ENCODE measurements at places on chromosomes 4 and X. TPM values are rescaled to one million over a fixed set of nuclear protein-coding genes. Genes with fewer than 3 reads are reported as not detected.

CAPN6 gene
- 96.5 TPM for total RNA-seq

SYTL5 gene
- total RNA-seq = 9.7 TPM

N4BP2 gene
- total RNA-seq = 50.5 TPM

FGA gene
- 18.2 TPM for total RNA-seq

TASL gene
- total RNA-seq = not detected

PTPN13 gene
- total RNA-seq = 63.1 TPM

RAI2 gene
- 7.2 TPM for total RNA-seq

CDX4 gene
- total RNA-seq = not detected

- peaks cover 29% of the 10 kb centered on the region for H3K27me3 ChIP-seq
- no peak for DNase-seq
- H3K36me3 ChIP-seq = no peaks in the 10 kb centered on the region
These were observed 7.3 kb downstream of the CFAP99 start for GRCh38 chr4:2426069-2426397.

DNA sequence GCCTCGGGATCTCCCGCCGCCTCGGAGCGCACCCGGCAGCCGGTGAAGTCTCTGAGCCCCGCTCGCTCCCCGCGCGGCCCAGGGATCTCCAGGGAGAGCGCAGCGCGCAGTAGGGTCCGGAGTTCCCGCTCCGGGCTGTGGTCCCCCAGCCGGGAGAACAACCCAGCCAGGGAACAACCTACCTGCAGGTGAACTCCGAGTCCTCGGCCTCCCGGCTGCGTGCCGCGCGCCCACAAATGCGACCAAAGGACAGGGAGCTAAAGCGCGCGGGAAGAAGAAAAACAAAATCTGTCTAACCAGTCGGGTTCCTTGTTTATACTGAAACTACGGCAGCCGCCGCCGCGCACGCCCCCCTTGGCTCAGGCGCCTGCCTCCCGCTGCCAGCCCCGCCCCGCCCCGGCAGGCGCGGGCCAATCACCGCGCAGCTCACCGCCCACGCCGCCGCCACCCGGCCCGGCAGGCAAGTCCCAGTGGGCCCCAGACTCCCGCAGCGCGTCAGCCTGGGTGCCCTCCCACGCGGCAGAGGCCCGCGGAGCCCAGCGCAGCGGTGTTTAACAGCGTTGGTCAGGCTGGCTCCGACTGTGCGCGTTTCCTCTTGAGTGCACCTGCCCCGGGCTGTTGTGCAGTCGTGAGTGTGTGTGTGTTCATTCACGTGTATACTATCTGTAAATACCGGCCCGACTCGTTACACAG lies at the start of gene RASGEF1B:
RASGEF1B (minus strand) TSS at position 320 of the 693 bp plus-strand sequence. CDS start 12,399 bp downstream, outside the sequence.
- no peaks in the 10 kb centered on the region for H3K36me3 ChIP-seq
- no peaks in the 10 kb centered on the region for H3K27me3 ChIP-seq
- peaks cover 31% of the 10 kb centered on the region for H3K4me1 ChIP-seq
- H3K4me3 ChIP-seq = peak within 1 kb of the TSS; percentile 82
- H3K27ac ChIP-seq = peak within 1 kb of the TSS; percentile 97
- DNase-seq = peak; percentile 69

DNA sequence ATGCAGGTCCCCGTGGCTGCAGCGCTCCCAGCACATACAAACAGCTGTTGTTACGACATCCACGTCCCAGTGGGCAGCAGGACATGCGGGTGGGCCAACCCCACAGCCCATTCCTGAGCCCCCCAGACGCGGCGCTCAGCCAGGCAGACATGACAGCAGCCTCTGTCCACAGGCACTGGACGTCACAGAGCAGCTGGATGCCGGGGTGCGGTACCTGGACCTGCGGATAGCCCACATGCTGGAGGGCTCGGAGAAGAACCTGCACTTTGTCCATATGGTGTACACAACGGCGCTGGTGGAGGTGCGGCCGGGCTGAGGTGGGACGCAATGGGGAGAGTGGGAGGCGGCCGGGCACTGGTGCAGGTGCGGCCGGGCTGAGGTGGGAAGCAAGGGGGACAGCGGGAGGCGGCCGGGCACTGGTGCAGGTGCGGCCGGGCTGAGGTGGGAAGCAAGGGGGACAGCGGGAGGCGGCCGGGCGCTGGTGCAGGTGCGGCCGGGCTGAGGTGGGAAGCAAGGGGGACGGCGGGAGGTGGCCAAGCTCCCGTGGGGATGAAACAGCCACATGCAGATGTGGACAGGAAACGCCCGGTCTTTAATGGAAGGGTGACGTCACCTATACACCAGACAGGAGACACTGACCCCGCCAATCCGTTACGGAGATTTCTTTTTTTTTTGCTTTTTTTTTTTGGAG lies 9.4 kb downstream of the PLCXD1 start:
- H3K4me3 ChIP-seq = no peak overlapping the region
- H3K27me3 ChIP-seq = no peaks in the 10 kb centered on the region
- H3K4me1 ChIP-seq = no peaks in the 10 kb centered on the region
- H3K36me3 ChIP-seq = peaks cover 26% of the 10 kb centered on the region
- DNase-seq = no peak

GRCh38 chrX:119067023-119067739 lies 5.6 kb upstream of the CT47C1 start:
- H3K27me3 ChIP-seq = no peaks in the 10 kb centered on the region
- DNase-seq = peak; percentile 21
- no peaks in the 10 kb centered on the region for H3K36me3 ChIP-seq

GRCh38 chr4:110586131-110586850 lies 36.6 kb downstream of the PITX2 start:
- no peak for DNase-seq
- no peak overlapping the region for H3K4me3 ChIP-seq
- no peaks in the 10 kb centered on the region for H3K4me1 ChIP-seq

- H3K36me3 ChIP-seq = no peaks in the 10 kb centered on the region
- no peak overlapping the region for H3K4me3 ChIP-seq
- DNase-seq = no peak
- H3K4me1 ChIP-seq = no peaks in the 10 kb centered on the region
- H3K27ac ChIP-seq = no peak overlapping the region
These were observed 241.8 kb upstream of the SMIM31 start for GRCh38 chr4:164512124-164512523.

DNA sequence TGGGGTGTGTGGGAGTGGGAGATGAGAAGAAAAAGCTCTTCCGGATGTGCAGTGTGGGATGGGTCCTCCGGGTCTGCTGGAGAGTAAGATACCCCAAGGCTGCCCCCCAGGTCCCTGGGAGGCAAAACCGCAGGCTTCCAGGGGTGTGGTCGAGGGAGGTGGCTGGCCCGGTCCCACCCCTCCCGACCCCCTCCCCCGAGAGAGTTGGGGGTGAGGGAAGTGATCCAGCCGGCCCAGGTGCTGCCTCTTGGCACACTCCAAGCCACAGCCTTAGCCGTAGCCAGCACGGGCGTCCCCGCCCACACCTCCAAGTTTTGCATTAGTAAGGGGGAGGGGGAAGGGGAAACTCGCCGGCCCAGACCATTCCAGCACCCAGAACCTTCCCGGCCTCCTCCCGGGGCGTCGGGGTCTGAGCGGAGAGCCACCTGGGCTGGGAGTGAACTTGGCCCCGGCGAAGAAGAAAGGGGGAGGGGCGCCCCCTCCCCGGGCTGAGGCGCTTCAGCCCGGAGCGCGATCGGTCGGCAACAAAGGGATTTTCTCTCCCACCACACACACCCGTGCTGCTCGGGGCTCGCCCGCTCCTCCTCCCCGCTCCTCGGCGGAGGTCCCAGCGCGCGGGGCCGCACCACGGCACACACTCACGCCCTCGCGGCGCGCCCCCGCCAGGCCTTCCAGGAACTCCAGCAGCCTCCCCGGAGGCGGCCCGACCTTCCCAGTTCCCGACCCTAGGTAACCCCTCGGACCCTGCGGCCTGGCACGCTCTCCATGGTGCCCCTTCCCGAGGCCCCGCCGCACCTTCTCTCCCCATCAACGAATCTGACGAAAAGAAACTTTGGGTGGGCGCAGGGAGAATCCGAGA lies 14.4 kb downstream of the BCOR start:
- no peaks in the 10 kb centered on the region for H3K27me3 ChIP-seq
- no peaks in the 10 kb centered on the region for H3K36me3 ChIP-seq
- H3K4me1 ChIP-seq = peaks cover 49% of the 10 kb centered on the region
- peak; percentile 19 for DNase-seq
- H3K4me3 ChIP-seq = peak overlapping the region; percentile 66
- H3K27ac ChIP-seq = no peak overlapping the region

- no peaks in the 10 kb centered on the region for H3K4me1 ChIP-seq
- H3K36me3 ChIP-seq = no peaks in the 10 kb centered on the region
- H3K27me3 ChIP-seq = peaks cover 26% of the 10 kb centered on the region
- no peak for DNase-seq
- no peak overlapping the region for H3K27ac ChIP-seq
These were observed 52.4 kb downstream of the PHOX2B start for GRCh38 chr4:41696131-41696530.

DNA sequence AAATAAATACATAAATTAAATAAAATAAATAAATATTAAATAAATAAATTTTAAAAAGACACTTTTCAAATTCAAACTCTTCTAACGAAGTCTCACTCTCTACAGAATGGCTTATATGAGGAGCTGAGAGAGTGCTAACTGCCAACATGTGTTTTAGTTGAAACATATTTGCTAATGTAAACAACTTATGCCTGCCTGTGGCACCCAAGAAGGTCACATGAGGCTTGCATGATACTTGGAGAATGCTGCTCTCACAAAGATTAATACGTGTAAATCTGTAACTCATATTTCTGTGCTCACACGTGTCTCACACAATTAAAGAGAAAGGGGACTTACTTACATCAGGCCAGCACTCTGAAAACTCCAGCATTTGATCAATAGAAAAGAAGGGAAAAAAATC lies 43.2 kb upstream of the PITX2 start:
- H3K36me3 ChIP-seq = no peaks in the 10 kb centered on the region
- peaks cover 8% of the 10 kb centered on the region for H3K27me3 ChIP-seq
- no peaks in the 10 kb centered on the region for H3K4me1 ChIP-seq
- no peak overlapping the region for H3K4me3 ChIP-seq
- DNase-seq = no peak

DNA sequence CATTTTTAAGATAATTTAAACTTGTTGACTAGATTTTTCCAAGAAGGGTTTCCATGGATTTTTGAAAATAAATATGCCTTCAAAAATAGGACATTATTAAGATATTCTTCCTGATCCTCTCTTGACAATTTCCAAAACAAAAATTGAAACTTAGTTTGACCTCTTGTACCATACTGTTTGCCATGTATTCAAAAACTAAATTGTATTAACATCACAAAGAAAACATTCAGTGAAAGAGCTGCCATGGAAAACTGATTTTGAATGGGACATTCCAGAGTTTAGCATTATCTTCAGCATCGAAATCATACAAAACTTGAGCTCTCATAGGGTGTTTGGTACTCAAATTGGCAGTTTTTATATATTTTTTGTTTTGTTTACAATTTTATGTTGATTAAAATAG lies 68.0 kb upstream of the HPGD start:
- no peaks in the 10 kb centered on the region for H3K27me3 ChIP-seq
- no peak overlapping the region for H3K27ac ChIP-seq
- H3K4me3 ChIP-seq = no peak overlapping the region
- no peaks in the 10 kb centered on the region for H3K36me3 ChIP-seq
- no peak for DNase-seq

GRCh38 chr4:113674251-113674650 lies 87.3 kb downstream of the CAMK2D start:
- peaks cover 26% of the 10 kb centered on the region for H3K4me1 ChIP-seq
- H3K4me3 ChIP-seq = no peak overlapping the region
- no peaks in the 10 kb centered on the region for H3K27me3 ChIP-seq
- DNase-seq = no peak

DNA sequence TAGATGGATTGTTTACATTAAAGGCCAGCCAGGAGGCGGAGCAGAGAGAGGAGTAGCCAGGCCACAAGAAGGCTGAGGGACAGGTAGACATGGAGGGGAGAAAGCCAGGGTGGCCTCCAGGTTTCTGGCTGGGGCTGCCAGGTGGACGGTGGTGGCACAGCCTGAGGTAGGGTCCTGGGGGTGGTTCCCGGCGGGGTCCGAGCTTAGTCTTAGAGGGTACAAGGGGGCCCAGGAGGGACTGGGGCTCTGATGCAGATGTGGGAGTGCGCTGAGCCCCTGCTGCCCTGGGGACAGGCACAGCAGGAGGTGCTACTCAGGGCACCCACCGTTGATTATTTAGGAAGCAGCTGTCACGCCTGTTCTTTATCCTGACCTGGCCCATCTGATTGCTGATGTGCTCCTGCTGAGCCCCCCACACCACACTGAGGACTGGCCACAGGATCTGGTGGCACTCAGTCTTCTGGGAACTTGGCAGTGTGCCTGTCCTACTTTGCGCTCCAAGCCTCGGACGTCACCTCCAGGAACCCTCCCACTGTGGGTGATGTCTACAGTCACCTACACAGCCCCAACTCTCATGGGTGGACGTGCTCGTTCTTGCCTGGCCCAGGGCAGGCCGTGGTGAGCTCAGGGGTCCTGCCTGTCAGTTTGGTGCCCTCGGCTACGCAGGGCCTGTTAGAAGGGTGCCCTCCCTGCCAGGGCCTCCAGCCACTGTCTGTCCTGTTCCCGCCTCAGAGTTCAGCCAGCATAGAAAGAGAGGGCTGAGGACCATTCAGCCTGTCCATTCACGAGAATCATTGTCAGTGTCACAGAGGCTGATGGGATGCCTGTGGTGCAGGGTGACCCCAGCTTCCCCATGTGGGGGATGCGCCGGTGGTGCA lies 12.0 kb downstream of the WFS1 start:
- H3K27ac ChIP-seq = peak overlapping the region; percentile 81
- H3K4me1 ChIP-seq = peaks cover 4% of the 10 kb centered on the region
- no peaks in the 10 kb centered on the region for H3K27me3 ChIP-seq
- no peak overlapping the region for H3K4me3 ChIP-seq
- H3K36me3 ChIP-seq = peaks cover 4% of the 10 kb centered on the region
- no peak for DNase-seq

DNA sequence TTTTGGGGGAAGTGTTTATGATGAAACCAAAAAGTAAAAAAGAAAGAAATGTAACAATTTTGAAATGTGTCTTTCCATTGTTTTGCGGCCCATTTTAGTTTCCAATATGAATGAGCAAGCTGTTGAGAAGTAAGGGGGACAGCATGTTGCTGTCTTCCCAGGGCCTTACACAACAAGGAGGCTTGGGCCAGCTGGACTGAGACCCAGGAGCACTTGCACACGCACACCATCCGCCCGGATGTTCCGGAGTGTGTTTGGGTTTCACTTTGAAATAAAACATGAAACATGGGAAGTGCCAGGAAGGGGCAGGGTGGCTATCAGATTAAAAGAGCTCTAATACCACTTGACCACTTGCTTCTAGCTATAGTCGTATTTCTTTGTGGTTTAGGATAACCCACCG lies 144.4 kb downstream of the NHS start:
- peaks cover 7% of the 10 kb centered on the region for H3K36me3 ChIP-seq
- no peak overlapping the region for H3K4me3 ChIP-seq
- H3K27ac ChIP-seq = no peak overlapping the region
- H3K4me1 ChIP-seq = peaks cover 20% of the 10 kb centered on the region

GRCh38 chrX:2374086-2374485 lies 126.7 kb downstream of the DHRSX start:
- DNase-seq = no peak
- peaks cover 43% of the 10 kb centered on the region for H3K36me3 ChIP-seq
- no peaks in the 10 kb centered on the region for H3K27me3 ChIP-seq
- no peak overlapping the region for H3K27ac ChIP-seq
- no peak overlapping the region for H3K4me3 ChIP-seq

DNA sequence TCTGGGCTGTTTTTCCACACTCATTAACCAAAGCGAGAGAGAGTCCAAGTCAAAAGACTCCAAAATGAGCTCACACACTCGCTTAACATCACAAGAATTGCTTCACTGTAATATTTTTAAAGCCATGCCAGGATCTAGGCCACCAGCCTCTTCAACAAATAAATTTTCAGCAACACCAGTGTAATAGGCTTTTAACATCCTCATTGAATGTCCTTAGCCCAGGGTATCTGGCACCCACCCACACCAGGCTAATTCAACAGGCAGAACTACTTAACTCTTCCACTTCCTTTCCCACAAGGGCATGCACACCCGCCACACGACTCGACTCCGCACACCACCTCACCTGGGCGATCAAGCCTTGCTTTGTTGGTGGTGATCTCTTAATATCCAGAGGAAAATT lies 34.2 kb downstream of the FAT1 start:
- peaks cover 58% of the 10 kb centered on the region for H3K4me1 ChIP-seq
- H3K27me3 ChIP-seq = no peaks in the 10 kb centered on the region
- peak overlapping the region; percentile 8 for H3K4me3 ChIP-seq
- H3K27ac ChIP-seq = peak overlapping the region; percentile 65
- peaks cover 17% of the 10 kb centered on the region for H3K36me3 ChIP-seq
- DNase-seq = no peak
